ENCODE measurements at places on chromosomes 5 and 9.

- no peak for DNase-seq
Observed at GRCh38 chr5:181149355-181149754, 2.0 kb downstream of the OR2V2 start.

DNA sequence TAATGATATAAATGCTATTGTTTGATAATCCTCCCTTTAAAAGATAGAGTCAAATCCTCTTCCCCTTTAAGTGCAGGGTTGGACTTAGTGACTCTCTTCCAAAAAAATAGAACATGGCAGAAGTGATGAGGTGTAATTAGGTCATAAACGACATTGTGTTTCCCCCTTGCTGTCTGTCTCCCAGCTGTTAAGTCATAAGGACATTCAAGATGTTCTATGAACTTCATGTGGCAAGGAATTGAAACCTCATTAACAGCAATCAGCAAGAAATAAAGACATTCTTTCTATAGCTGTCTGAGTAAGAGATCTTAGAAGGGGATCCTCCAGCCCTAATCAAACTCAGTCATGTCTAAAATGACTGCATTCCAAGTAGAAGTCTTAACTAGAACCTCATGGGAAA, 3.3 kb upstream of the SLC25A46 start:
- no peak for DNase-seq

GRCh38 chr9:4638968-4639367, 23.1 kb upstream of the PLPP6 start:
- no peak for DNase-seq

- no peak for DNase-seq
Observed at GRCh38 chr9:71308454-71308853, 187.0 kb upstream of the TRPM3 start.

GRCh38 chr5:2378108-2378507, 373.4 kb downstream of the IRX2 start:
- no peak for DNase-seq

DNA sequence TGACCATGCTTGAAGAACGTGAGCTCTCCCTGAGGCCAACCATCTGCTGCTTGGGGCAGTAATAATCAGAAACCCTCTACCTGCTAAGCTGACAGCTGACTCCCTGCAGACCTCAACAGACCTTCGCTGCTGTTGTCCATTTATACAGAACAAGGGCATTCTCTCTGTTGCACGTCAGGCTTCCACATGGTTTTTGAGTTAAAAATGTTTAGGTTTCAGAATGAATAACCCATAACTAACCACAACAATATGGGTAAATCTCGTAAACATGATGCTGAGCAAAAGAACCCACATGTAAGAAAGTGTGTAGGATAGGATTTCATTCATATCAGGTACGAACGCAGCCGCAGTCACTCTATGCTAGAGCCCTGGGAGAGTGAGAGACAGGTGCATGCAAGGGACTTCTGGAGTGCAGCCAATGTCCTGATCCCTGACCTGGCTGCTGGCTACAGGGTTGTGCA, 348.5 kb downstream of the MED10 start:
- DNase-seq, result no peak

DNA sequence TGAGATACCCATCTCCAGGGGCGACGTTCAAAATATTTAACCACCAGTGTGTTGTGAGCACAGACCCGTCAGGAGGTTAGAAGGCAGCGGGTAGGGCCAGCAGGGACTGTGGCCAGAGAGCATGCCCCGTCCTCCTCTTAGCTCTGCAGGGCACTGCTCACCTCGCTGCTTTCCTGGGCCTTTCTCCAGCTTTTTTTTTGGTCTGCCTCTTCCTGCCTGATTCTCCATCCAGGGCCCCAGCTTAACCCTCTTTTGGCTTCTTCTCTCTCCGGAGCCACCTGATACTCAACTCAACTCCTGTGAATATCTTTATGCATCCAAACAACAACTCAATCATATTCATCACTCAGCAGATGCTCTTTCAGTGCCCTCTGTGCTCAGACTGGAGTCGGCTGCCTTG, 44.0 kb downstream of the TMOD1 start:
- DNase-seq, result no peak

- DNase-seq, result no peak
Observed at GRCh38 chr9:78009186-78009585, 22.4 kb downstream of the GNAQ start.

GRCh38 chr9:2109069-2109650, 94.0 kb downstream of the SMARCA2 start:
- no peak for DNase-seq

- DNase-seq, result no peak
Observed at GRCh38 chr9:87529671-87530070, 32.0 kb downstream of the DAPK1 start.

DNA sequence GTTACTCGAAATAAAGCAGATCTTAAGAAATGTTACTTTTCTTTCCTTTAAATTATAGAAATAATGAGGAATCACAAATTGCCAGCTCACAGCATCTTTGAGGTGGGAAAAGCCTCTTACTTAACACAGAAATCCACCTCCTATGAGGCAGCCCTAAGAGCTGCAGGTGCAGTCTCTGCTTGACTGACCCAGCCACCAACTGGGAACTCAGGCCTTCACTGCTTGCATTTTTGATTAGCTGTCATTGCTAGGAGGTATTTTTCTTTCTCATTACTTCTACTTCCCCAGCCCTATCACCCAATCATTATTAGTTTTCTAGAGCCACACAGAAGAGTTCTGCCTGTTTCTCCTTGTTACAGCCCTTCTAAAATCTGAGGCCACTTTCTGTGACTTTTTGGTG, 416.5 kb upstream of the KLF4 start:
- no peak for DNase-seq

- no peak for DNase-seq
Observed at GRCh38 chr5:54969856-54970828, 15.3 kb downstream of the ESM1 start.

DNA sequence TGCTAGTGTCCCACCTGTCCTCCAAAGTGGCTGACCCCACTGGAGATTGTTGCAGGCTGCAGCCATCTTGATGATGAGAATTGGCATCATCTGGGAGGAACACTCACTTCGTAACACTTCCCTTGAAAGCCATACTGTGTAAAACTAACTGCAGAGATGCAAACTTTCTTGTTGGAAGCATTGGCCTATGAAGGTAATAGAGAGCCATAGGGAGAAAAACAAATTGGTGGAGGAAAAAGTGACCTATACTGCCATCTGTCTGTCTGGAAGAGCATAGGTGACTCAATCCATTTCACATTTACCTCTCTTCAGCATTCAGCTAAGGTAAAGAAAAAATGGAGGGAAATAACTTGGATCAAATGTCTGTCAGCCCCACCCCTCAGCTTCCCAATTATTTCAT, 473.4 kb downstream of the NTRK2 start:
- DNase-seq, result peak; percentile 13

DNA sequence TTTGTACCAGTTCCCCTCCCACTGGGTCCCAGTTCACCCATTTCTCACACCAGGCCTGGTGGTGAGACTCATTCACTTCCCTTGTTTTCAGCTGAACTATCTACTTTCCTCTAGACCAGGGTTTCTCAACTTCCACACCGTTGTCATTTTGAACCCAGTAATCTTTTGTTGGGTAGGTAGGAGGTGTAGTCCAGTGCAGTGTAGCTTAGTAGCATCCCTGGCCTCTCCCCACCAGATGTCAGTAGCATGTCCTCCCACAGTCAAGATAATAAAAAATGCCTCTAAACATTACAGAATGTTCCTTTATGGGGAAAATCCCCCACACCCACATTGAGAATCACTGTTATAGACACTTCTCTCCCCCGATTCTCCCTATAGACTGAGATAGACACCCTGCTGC, 299.1 kb downstream of the EPB41L4A start:
- no peak for DNase-seq

GRCh38 chr9:22008717-22009505, at the start of gene CDKN2B:
CDKN2B (minus strand) TSS chr9:22009305; CDS start chr9:22008953, 352 bp downstream.
- peak; percentile 93 for DNase-seq

- no peak for DNase-seq
Observed at GRCh38 chr5:132074091-132074771, 642 bp downstream of the CSF2 start.

GRCh38 chr9:82490019-82490499, 501.5 kb downstream of the SPATA31D1 start:
- DNase-seq, result no peak
